Panc1 (cell line): ENCODE measurements at places on chromosomes 16 and 17. TPM values are rescaled to one million over a fixed set of nuclear protein-coding genes. Genes with fewer than 3 reads are reported as not detected.

DNA sequence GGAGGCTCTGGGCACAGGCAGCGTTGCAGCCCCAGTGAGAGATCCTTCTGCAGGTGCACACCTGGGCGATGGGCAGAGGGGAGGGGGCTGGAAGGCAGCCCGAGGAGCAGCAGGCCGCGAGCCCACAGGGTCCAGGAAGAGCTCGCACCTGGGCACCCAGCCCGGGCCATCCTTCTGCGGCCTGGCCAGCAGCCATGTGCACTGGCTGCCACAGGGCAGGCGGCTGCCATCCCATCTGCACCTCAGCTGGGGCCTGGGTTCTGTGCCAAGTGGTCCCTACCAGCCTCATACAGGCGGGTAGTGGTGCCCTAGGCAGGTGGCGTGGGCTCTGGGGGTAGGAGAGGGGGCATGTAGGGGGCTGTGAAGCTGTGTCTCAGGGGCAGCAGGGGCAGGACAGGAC is 197.2 kb downstream of the RBFOX3 start:
- DNase-seq = no peak

DNA sequence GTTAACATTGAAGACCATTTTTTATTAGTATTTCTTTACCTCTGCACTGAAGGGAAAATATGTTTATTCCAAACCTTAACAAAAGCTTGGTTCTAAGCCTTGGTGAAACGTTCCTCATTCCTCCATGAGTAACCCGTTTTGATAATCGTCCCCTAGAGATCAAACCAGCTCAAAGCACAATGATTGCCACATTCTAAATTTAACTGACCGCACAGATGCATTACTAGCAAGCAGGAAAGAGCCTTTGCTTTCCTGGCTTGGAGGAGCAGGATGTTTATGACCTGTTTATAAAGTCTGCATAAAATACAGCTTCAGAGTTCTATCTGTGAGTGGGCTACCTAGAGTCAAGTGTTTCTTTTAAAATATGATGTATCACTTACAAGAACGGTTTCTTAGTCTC is 193.8 kb downstream of the TMEM114 start:
- no peak for DNase-seq

GRCh38 chr17:49344914-49345313 is 17.1 kb downstream of the ZNF652 start:
- DNase-seq = no peak

The ELMO3 gene
- total RNA-seq = 2.0 TPM

The TMEM114 gene
- total RNA-seq = not detected

The C16orf86 gene
- 0.80 TPM for total RNA-seq
